Memory B cell (primary cell): ENCODE measurements at places on chromosomes 3 and 15.

GRCh38 chr15:83871808-83872559 is 218.1 kb downstream of the ADAMTSL3 start:
- no peak for DNase-seq

- DNase-seq = no peak
These were observed 96.2 kb downstream of the OCA2 start for GRCh38 chr15:28002867-28003266.

- DNase-seq = no peak
These were observed 1.4 kb upstream of the FOXB1 start for GRCh38 chr15:60002528-60003218.

DNA sequence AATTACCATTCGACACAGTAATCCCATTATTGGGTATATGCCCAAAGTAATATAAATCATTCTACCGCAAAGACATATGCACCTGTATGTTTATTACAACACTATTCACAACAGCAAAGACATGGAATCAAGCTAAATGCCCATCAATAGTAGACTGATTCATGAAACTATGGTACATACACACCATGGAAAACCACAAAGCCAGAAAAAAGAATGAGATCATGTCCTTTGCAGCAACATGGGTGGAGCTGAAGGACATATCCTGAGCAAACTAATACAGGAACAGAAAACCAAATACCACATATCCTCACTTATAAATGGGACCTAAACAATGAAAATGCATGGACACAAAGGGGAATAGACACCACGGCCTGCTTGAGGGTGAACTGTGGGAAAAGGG is 11.1 kb upstream of the MCF2L2 start:
- no peak for DNase-seq

DNA sequence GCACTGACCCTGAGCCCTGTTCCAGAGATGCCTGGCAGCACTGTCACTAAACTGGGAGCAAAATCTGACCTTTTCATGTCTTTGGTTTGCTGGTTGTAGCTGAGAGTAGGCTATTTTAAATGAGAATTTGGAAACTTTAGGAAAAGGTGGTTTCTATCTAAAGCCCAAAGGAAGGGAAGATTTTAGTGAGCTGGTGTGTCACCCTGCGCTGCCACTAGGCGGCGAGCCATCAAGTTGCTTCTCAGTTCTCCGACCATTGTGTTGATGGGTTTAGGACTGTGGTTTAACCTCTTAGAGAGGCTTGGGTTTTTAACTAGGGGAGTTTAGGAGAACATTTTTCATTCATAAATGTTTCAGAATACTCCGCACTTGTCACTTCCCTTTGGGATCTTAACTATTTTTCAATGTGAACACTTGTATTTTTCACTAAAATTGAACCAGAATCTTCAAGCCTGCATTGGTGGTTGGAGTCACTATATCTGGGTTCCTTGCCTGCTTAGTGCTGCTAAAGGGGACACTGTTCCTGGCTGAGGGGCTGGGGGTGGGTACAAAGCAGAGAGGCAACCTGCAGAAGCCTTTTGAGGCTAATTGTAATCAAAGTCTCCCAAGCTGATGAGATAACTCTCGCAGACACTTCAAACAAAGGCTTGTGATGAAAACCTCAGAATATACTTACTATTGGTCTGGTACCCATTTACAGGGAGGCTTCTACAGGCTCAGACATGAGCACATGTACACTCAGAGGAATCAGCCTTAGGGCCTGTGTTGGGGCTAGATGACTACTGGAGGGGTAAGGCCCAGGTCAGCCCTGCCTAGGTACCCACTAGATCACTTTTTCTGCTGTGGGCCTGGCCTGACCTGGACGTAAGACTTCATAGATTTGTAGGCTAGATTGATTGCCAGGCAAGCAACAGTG is 16.8 kb downstream of the EXOSC7 start:
- DNase-seq = no peak

- DNase-seq = no peak
These were observed 619 bp upstream of the CMTM8 start for GRCh38 chr3:32237670-32238452.
